ENCODE measurements at places on chromosomes 13 and 19.

GRCh38 chr19:57786286-57786685, 16.8 kb downstream of the ZNF586 start:
- DNase-seq = no peak

DNA sequence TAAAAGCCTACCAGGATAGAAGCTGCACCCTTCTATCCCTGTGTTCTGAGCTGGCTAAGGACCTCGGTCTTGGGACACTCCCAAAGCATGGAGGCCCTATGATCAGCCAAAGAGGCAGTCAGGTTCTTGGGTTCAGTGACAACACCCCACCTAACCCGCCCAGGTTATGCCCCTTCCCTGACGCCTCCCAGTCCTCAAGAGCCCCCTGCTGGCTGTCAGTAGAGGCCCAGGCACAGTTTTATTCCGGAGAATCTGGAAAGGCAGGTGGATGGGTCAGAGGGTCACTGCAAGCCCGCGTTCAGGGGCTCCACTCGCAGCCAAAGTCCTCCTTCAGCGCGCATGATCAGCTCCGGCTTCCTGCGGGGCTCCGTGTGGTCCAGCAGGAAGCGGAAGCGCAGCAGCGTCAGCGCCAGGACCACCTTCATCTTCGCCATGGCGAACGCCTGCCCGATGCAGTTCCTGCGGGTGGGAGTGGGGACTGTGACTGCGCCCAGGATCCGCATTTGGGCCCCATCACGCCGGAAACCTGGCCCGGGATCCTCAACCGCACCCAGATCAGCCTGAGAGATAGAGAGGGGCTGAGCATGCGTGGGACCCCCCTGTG, 22.3 kb downstream of the OR10H3 start:
- DNase-seq = no peak

DNA sequence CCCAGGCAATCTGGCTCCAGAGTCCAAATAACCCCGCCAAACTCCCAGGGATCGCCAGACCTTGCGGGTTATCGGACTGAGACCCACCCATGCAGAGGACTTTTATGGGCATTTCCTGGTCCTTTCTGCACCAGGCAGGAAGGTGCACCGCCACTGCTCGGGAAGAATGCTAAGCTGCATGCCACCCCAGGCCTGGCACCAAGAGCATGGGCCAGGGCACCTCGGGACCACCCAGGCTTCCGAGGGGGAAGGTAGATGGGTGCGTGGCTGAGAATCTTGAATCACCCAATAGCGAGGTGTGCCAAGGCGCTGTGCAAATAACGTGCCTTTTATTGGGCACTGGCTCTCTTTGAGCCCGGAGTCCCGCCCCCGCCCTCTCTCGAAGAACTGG, 422 bp upstream of the ZNF575 start:
- DNase-seq = no peak

DNA sequence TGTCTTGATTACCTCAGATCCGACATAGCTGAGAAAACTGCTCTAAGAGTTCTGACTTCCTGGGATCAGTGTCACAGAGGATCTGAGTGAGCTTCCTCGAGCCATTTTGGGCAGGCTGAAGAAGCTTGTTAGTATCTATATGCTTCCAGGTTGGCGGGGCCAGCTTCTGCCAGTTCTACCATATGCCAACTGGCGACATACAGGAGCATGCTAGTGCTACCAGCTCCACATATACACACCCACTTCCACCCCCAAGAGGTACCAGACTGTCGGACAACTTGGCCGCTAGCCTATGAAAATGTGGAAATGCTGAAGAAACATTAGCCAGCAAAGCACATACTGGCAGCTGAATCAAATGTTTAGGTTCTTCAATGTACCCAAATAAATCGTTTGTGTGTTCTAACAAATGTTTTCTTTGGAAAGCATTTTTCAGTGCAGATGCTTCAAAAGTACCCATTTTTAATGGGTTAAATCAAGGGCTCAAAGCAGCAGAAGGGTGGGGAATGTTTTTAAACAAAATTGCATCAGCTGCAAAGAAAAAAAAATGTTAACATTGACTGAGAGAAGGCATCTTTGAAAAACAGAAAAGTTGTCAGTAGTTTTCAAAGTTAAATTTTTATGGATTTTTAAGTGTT, 163.7 kb downstream of the KLF12 start:
- DNase-seq = no peak

DNA sequence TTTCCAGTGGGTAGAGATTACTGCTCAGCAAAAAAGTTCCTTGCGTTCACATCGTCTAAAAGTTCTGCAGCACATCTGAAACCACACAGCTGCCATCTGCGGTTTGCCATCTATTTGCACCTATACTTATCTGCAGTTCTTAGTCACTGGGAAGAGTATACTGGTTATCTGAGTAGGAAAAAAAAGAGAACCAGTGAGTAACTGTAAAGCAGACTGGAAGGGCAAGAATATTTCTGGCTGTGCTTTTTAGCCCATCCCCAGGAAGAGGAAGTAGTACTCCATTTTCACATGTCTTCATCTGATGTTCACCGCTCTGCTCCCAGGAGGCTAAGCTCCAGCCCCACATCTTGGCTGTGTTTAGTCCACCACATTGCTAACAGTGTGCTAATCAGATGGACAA, 35.6 kb downstream of the EFNB2 start:
- no peak for DNase-seq

GRCh38 chr13:64688893-64689677, 2541.1 kb downstream of the PCDH9 start:
- DNase-seq = no peak

All from forelimb muscle (tissue), 1 donor.